GDM1 (cell line): ENCODE measurements at places on chromosomes 11 and 22.

- DNase-seq, result no peak
Measured at GRCh38 chr11:64545619-64546018, 45.4 kb upstream of the SLC22A12 start.

DNA sequence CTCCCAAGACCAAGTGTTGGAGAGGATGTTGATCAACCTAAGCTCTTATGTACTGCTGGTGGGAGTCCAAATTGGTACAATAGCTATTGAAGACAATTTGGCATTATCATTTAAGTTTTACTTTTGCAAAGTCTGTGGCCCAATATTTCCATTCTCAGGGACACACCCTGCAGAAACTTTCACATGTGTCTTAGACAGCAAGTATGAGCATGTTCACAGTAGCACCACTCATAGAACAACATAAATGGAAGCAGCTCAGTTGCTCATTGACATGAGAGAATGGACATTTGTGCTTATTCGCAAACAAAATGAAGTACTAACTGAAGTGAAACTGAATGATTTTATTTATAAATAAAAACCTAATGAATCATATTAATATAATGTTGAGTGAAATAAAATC lies 135.5 kb downstream of the NOX4 start:
- DNase-seq, result no peak

- DNase-seq, result no peak
Measured at GRCh38 chr22:49184736-49185135, 642.9 kb downstream of the BRD1 start.

DNA sequence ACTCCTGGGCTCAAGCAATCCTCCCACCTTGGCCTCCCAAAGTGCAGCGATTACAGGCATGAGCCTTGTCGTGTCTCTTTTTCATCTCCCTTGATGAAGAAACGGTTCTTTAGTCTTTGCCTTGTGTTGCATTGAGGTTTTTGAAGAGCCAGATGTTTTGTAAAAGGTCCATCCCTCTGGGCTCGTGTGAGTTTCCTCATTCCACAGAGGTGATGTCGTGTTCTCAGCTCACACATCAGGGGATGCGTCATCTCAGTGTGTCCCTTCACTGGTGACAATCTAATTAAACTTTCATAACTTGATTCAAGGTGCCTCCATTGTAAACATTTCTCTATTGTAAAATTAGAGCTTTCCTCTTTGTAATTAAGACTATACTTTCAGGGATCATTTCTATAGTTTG lies 29.7 kb upstream of the TEF start:
- no peak for DNase-seq

DNA sequence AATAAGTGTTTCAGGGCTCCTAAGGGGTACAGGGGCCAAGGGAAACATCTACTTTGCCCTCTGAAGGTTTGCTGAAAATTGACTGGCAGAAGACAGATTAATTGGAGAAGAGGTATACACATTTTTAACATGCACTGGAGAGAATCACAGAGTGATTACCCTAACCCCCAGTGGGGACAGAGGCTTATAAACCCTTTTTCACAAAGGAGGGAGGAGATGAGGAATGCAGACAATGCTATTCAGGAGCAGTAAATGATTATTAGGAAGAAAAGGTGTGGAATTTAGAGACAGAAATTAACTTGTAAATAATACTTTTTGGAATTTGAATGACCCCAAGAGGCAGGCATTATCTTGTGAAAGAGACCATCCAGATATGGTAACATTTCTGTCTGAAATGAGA lies 582.4 kb upstream of the B3GAT1 start:
- no peak for DNase-seq

DNA sequence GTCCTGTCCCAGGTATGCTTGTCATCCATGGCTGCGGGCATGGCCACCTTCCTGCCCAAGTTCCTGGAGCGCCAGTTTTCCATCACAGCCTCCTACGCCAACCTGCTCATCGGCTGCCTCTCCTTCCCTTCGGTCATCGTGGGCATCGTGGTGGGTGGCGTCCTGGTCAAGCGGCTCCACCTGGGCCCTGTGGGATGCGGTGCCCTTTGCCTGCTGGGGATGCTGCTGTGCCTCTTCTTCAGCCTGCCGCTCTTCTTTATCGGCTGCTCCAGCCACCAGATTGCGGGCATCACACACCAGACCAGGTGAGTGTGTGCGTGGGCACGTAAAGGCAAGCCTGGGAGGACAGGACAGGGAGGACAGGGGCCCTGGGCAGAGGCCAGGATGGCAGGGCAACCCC lies 42.4 kb downstream of the SLCO2B1 start:
- DNase-seq, result no peak

DNA sequence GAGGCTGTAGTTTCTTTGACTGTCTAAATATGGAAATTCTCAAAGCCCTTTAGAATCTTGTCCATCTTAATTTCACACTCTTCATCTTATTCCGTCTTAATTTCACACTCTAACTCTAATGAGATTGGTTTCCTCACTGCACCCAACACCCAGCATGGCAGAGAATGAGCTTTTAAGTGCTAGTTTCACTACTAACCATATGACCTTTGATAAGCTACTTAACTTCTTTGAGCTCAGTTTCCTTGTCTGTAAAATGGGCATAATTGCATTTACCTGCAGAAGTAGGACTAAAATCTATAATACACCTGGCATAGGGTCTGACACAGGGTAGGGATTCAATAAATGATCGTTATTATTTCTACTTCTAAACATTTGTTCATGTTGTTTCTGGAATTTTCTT lies 30.4 kb downstream of the TBCEL start:
- no peak for DNase-seq

- DNase-seq, result no peak
Measured at GRCh38 chr11:63866211-63866610, 27.3 kb downstream of the MARK2 start.

GRCh38 chr11:102647430-102647829 lies 22.3 kb upstream of the MMP20 start:
- no peak for DNase-seq

- DNase-seq, result no peak
Measured at GRCh38 chr11:69646493-69647389, 5.8 kb downstream of the CCND1 start.

DNA sequence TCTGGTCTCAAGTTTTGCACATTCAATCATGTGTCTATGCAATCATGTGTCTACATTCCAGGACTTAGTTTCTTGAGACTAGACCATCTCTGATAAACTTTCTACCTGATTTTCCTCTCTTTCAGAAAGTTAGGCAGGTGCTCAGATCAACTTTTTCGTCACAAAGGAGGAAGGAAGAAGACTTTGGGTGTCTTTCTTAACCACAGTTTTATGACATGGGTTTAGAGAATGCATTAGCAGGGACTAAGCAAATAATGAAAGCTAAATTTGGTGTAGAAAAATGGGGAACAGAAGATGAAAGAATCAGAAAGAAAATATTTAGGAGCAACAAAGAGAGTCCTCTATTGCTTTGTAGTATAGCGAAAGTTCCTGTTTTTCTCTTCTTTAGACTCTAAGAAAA lies 7.7 kb upstream of the GLYATL1B start:
- no peak for DNase-seq

- DNase-seq, result no peak
Measured at GRCh38 chr11:21561581-21561980, 631.3 kb upstream of the ANO5 start.

DNA sequence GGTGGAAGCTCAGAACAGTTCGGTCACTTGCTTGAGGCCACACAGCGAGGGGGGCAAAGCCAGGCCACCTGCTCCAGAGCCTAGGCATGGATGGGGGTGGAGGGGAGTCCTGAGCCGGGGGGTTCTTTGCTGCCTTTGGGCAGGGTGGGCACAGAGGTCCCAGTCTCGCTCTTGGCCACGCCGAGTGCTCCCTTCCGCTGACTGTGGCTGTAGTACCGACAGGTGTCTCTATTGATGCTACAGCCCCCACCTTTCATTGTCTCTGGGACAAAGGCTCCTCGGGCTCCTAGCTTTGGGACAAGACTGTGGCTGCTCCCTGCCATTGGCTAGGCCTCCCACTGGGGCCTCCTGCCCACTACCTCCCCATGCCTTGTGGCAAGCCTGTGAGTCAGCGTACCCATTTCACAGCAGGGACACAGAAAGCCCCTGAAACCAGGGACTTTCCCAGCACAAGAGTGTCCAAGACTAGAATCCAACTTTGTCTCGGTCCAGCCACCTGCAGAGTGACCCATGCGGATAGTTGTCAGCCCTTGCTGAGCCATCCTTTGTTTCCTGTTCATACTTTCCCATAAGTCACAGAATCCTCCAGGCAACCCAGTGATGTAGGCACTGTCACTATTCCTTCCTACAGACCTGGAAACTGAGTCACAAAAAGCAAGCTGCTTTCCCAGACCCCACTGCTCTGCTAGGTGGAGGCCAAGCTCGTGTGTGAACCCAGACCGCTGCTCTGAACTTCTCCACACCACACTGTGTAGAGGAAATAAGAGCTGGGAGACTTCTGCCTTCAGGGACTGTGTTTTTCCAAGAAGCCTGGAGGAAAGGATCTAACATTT lies 17.2 kb downstream of the MYEOV start:
- no peak for DNase-seq

DNA sequence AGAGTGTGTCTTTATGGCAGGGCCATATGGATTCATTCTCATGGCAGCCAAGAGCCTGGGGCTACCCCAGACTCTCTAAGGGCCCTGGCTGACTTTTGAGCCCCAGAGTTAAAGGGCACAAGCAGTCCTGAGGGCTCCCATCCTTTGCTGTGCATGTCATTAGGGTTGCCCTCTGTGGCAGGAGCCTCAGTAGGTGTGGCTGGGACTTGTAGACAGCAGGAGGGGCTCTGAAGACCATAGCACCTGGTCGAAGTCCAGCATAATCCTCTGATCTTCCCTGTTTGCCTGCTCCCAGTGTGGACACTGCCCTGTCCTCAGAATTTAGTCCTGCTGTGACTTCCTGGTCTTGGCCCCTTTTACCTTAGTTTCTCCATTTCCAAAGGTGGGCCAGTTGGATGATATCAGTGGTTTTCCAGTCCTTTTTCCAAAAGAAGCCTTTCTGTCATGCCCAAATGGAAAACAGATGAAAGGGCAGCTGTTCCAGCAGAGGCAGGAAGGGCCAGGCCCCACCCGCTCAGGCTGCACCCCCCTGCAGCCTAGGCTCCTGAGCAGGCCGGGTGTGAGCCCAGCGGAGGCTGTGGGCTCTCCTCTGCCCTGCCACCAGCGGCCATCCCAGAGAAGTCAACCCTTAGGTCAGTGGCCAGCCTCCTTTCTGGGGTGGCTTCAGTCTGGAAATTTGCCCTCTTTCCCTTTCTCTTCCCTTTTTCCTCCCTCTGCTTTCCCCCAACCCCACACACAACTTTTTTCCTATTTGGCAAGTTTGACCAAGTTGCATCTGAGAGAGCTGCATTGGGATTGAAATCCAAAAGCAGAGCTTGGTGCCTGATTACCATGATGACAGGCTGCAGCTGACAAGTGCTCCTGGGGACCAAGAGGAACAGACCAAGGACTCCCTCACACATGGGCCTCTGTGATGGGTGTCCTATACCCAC lies 32.8 kb upstream of the SUSD2 start:
- DNase-seq, result no peak

DNA sequence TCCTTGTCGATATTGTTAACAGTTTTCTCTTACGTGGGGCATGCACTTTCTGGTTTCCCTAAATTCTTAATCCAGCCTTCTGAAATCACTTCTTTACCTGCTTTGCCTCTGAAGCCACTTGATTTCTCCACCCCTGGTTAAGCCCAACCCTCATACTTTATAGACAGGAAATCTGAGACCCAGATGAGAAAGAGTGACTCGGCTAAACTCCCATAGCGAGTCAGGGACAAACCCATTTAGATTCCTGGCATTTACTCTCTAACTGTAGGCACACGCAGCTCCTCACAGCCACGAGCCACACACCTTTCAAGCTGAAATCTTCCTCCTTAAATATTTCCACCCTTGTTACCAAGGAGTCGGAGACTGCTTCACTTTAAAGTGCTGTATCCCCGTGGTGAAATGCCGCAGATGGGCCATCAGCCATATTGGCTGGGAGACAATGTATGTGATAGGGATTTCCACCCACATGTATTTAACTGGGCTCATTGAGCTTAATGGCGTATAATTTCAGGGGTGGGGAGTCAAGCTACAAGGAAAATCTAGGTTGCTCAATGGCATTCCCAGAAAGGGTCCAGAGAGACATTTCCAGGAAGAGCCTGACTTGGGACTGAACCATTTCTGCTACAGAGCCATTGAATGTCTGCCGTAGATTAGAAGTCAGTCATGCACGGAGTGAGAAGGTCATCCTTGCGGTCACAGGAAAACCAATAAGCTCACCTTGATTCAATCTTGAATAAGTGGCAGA lies 49.9 kb upstream of the GRK3 start:
- no peak for DNase-seq

GRCh38 chr11:123354371-123354975 lies 75.6 kb upstream of the GRAMD1B start:
- DNase-seq, result no peak

GRCh38 chr11:75855206-75855605 lies 40.2 kb downstream of the UVRAG start:
- no peak for DNase-seq

GRCh38 chr11:71420455-71421241 lies 27.5 kb downstream of the DHCR7 start:
- DNase-seq, result peak; percentile 17

- DNase-seq, result no peak
Measured at GRCh38 chr11:56890584-56891305, 98.0 kb upstream of the OR5AK2 start.

DNA sequence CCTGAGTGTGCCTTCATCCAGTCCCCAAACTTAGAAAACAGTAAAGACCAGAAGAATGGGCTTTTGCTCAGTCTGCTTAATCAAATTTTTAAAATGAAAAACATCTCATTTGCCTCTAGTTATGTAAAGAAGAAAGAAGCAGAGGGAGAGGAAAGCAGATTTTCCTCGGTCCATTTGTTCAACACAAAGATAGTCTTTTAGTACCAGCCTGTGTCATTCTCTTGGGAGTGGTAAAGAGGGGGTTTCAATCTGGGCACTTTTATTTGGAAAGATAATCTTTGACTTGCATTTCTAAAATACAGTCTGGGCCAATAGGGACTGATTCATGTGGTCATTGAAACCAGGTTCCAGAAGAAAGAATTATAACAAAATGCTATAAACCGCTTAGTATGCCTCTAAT lies 29.5 kb downstream of the KREMEN1 start:
- DNase-seq, result no peak

DNA sequence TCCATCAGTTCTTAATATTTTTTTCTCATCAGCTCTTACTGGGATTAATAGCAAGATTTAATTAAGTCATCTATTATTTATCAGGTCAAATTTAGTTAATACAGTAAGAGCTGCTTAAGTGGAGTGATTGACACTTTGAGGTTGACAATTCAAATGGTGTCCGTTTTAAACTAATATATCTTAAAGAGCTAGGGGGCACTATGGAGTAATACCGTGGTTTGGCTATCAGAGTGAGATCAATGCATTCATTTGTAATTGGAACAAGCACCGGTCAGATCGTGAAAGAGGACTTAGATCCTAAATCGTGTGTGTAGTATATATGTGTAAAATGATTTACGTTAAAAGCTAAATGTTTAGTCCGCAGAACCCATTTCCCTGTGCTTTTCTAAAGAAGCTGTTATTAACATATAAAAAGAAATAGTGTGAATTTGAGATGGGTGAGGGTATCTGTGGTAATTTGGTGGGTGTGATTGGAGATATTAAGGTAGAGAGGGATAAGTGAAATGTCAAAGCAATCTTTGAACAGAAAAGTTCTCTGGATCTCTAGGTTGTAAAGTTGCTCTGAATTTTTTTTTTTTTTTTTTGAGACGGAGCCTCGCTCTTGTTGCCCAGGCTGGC lies 2.3 kb downstream of the SIK2 start:
- DNase-seq, result no peak
